ENCODE measurements at places on chromosomes 13 and 19. TPM values are rescaled to one million over a fixed set of nuclear protein-coding genes. Genes with fewer than 3 reads are reported as not detected.

ZNF471 gene
- total RNA-seq, result 7.6 TPM

PLPPR2 gene
- 4.8 TPM for total RNA-seq

C19orf38 gene
- total RNA-seq, result 5.6 TPM

TEKTIP1 gene
- 0.49 TPM for total RNA-seq

APLP1 gene
- 4.7 TPM for total RNA-seq

RAB20 gene
- 3.9 TPM for total RNA-seq

CERS1 gene
- 15.3 TPM for total RNA-seq

PSG1 gene
- total RNA-seq, result 0.80 TPM

CEACAM1 gene
- total RNA-seq, result 0.62 TPM

PRDX2 gene
- total RNA-seq, result 191 TPM

Measured in muscle of leg (tissue), 16 donors.